ENCODE measurements at places on chromosomes 3 and 15. TPM values are rescaled to one million over a fixed set of nuclear protein-coding genes. Genes with fewer than 3 reads are reported as not detected.

- no peak overlapping the region for H3K4me3 ChIP-seq
- no peaks in the 10 kb centered on the region for H3K27me3 ChIP-seq
- no peaks in the 10 kb centered on the region for H3K36me3 ChIP-seq
- H3K4me1 ChIP-seq: no peaks in the 10 kb centered on the region
Observed at GRCh38 chr15:29342201-29342600, 72.6 kb upstream of the NSMCE3 start.

DNA sequence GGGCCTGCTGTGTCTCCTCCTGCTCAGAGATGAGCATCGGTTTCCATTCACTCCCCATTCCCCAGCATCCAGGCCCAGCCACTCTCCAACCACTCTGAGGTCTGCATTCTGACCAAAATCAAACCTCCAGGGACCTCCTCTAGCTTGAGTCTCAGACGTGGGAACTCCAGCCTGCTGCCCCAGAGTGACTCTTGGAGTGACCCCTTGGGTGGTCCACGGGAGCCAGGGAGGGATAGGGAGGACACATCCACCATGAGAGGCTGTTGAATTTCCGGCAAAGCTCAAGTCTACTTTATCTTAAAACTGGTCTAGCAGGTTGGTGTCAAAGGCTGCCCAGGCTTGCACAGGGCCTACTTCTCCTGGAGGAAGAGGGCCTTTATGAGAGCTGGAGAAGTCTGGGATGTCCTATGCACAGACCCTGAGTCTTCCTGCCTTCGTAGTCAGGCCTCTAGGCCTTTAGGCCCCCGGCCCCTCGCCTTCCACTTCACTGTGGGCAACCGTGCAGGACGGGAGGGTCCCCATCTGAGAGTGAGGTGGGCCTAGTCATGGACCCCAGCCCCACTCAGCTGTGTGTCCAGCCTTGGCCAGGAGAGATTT lies 8.9 kb downstream of the CISH start:
- peaks cover 80% of the 10 kb centered on the region for H3K4me1 ChIP-seq
- peak; percentile 66 for DNase-seq
- no peak overlapping the region for H3K4me3 ChIP-seq
- H3K27ac ChIP-seq: peak overlapping the region; percentile 92

DNA sequence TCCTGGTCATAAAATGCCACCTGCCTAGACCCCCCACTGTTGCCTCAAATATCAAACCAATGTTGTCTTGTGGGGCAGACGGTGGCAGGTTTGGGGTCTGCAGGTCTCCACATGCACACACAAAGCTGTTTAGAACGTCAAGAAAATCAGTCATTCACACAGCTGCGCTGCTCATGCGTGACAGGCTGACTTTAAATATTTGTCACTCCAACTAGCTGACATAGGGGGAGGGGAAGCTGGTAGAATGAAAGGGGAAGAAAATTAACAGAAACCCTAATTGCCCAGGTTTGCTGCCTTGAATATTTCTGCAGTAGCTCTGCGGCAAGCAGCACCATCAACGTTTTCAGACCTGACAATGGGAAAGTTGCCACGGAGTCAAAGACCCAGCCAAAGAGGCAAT lies 201.8 kb downstream of the ABHD5 start:
- H3K4me1 ChIP-seq: peaks cover 12% of the 10 kb centered on the region
- no peak overlapping the region for H3K27ac ChIP-seq
- DNase-seq: peak; percentile 18
- H3K36me3 ChIP-seq: no peaks in the 10 kb centered on the region

GRCh38 chr3:124260206-124260915 lies 268.4 kb upstream of the ROPN1 start:
- peak; percentile 38 for DNase-seq
- H3K27ac ChIP-seq: peak overlapping the region; percentile 59
- H3K36me3 ChIP-seq: no peaks in the 10 kb centered on the region
- H3K27me3 ChIP-seq: no peaks in the 10 kb centered on the region
- no peak overlapping the region for H3K4me3 ChIP-seq

DNA sequence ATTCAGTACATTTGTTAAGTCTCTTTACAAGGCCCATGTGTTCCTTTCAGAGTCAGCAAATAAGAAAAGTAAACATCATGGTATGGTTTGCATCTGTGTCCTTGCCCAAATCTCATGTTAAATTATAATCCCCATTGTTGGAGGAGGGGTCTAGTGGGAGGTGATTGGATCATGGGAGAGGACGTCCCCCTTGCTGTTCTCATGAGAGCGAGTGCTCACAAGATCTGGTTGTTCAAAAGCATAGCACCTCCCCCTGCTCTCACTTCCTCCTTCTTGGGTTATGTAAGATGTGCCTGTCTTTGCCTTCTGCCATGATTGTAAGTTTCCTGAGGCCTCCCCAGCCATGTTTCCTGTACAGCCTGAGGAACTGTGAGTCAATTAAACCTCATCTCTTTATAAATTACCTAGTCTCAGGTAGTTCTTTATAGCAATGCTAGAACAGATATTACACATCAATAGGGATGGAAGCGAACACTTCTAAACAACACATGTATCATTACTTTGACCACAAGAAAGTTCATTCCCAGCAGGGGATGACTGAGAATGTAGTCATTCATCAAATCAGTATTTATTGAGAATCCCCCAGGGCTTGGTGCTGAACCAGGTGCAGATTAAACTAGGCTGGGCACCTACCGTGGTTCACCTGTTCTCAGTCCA lies 4.1 kb downstream of the EFCAB12 start:
- DNase-seq: peak; percentile 60
- peaks cover 22% of the 10 kb centered on the region for H3K4me1 ChIP-seq
- no peaks in the 10 kb centered on the region for H3K27me3 ChIP-seq
- H3K36me3 ChIP-seq: no peaks in the 10 kb centered on the region
- H3K4me3 ChIP-seq: no peak overlapping the region

GRCh38 chr3:155646128-155646527 lies 98.7 kb downstream of the PLCH1 start:
- no peaks in the 10 kb centered on the region for H3K27me3 ChIP-seq
- H3K4me1 ChIP-seq: no peaks in the 10 kb centered on the region
- H3K27ac ChIP-seq: peak overlapping the region; percentile 65
- no peak for DNase-seq
- no peak overlapping the region for H3K4me3 ChIP-seq

DNA sequence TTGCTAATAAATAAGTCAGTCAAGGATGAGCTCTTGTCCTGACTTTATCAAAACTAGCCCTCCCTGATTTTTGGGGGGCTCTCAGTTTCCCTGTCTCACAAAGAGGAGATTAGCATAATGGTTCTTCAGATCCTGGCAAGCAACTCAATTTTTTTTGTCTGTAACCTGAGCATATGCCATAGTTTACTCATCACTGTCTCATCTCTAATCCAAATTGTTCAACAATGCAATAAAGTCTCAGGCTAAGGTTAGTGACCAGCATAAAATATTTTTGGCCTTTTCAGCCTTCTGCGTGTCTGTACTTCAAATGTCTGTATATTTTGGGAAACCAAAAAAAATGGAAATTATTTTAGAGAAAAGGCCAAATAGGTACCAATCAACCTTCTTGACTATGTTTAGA lies 465.6 kb upstream of the TPRG1 start:
- H3K36me3 ChIP-seq: no peaks in the 10 kb centered on the region
- H3K27me3 ChIP-seq: no peaks in the 10 kb centered on the region
- H3K4me3 ChIP-seq: no peak overlapping the region
- H3K4me1 ChIP-seq: peaks cover 6% of the 10 kb centered on the region
- H3K27ac ChIP-seq: no peak overlapping the region

- no peaks in the 10 kb centered on the region for H3K27me3 ChIP-seq
- DNase-seq: no peak
- H3K27ac ChIP-seq: no peak overlapping the region
Observed at GRCh38 chr15:65338366-65338765, 33.9 kb downstream of the RNU5B-1 start.

- peaks cover 80% of the 10 kb centered on the region for H3K4me1 ChIP-seq
- no peaks in the 10 kb centered on the region for H3K27me3 ChIP-seq
- peak overlapping the region; percentile 31 for H3K27ac ChIP-seq
- no peak overlapping the region for H3K4me3 ChIP-seq
Observed at GRCh38 chr15:73605759-73606436, 27.3 kb downstream of the NPTN start.

Gene NDUFB5
- total RNA-seq: 85.7 TPM

Gene GNAT1
- not detected for total RNA-seq

Gene KLHL40
- total RNA-seq: not detected
